ENCODE measurements at places on chromosomes 11 and 22.

DNA sequence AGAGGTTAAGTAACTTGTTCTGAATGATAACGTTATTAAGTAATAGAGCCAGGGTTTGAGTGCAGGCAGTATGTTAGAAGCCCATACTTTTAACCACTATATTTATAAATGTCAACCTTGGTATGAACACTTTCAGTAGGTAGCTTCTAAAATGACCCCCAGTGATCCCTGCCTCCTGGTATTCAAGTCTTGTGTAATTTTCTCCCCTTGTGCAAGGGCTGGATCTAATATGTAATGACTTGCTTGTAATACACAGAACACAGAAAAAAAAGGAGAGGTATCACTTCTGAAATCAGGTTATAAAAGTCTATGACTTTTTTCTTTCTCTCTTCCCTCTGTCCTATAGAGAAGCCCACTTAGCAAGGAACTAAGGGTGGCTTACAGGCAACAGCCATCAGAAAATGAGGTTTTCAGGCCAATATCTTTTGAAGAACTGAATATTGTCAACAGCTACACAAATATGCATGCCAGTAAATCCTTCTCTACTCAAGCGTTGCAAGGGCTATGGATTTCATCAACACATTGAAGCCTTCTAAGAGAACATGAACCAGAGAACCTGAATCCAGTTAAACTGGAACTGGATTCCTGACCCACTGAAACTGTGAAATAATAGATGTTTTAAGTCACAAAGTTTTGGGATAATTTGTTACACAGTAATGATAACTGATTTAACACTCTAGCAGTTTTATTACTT lies 712.3 kb downstream of the METTL15 start:
- no peak for DNase-seq

DNA sequence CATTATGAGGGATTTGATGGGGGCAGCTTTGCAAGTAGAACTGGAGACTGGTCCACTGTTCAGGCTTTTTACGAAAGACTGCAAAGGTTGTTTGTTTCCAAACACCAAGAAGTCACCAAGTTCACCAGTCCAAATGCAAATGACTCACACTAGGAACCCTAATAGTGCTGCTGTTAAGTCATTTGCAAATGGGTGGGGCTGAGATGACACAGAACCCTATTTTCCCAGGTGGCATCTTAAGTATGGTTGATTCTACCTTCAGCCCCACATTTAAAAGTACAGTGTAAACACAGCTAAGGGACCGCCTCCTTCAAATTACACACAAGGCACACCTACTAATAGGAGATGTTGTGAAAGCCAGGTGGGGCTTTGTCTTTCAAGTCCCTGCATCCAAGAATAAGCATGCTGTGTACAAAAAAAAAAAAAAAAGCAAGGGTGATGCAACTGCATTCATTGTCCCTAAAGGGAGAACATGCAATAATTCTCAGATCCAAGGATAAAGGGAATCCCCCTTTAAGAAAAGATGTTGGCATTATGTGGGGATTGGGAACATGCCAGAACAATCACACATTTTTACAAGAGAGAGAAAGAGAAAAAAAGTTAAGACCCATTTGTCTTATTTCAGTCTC lies 27.3 kb downstream of the BDNF start:
- DNase-seq: no peak

DNA sequence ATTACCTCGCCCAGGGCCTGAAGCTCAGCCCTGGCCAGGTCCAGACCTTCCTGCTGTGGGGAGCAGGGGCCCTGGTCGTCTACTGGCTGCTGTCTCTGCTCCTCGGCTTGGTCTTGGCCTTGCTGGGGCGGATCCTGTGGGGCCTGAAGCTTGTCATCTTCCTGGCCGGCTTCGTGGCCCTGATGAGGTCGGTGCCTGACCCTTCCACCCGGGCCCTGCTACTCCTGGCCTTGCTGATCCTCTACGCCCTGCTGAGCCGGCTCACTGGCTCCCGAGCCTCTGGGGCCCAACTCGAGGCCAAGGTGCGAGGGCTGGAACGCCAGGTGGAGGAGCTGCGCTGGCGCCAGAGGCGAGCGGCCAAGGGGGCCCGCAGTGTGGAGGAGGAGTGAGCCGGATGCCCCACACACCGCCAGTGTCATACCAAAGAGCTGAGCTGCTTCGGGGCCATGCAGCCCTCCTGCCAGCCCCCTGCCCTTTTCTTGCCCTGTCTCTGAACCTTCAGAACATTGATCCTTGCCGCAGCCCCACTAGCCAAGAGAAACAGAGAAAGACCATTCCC lies 2.4 kb upstream of the TMEM132A start:
- no peak for DNase-seq

GRCh38 chr11:126948563-126948962 lies 52.0 kb downstream of the KIRREL3 start:
- DNase-seq: no peak

DNA sequence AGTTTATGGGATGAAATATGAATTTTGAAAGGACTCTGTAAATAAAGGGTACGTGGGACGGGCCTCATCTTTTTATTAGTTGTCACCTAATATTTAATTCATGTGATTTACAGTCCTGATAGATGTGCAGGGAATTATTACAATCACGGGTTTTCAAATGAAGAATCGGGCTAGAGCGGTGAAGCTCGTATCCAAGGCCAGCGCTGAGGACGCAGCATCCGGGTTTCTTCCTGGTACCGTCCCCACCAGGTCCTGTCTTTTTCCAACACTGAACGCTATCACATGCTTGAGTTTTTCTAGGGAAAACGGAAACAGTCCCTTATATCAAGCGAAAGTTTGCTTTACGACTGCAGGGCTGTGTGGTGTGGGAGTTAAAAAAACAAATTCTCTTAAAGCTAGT lies 787 bp downstream of the SMDT1 start:
- no peak for DNase-seq

DNA sequence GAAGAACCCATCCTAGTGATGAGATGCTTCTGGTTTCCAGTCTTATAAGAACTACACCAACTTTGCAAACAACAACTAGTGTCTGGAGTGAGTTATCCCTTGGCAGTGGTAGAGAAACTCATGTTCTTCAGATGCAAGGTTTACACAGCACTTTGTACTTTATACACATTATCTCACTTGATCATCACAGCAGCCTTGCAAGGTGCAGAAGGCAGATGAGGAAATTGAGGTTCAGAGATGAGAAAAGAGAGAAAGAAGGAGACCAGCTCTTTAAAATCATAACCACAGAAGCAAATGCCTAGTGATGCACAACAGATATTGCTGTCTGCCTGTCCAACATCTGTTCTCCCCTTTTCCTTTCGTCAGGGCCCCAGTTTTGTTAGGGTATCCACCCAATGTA lies 16.7 kb upstream of the CD44 start:
- no peak for DNase-seq

GRCh38 chr11:66080055-66080817 lies 10.2 kb downstream of the PACS1 start:
- DNase-seq: peak; percentile 59

DNA sequence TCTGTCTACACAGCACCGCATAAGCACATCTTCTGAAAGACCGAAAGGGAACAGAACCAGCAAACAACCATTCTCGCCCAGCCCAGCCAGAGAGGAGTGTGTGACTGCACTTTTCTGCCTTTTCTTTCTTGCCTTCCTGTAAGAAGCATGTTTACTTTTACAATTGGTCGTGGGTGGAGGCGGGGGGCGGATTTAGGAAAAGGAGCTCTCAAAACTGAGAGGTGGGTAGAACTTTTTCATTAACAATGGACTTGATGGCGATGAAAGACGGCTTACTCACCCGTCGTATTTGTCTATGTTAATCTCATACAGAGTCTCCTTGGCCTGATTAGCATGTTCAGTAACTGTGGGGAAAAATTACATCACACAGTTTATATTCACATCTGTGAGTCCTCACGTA lies 27.2 kb downstream of the CERK start:
- DNase-seq: peak; percentile 27

- no peak for DNase-seq
Measured at GRCh38 chr11:128421577-128422330, 165.6 kb downstream of the ETS1 start.

- no peak for DNase-seq
Measured at GRCh38 chr11:1501421-1502167, 15.0 kb upstream of the MOB2 start.
